Left ventricle myocardium inferior (tissue), 1 donor: ENCODE measurements at places on chromosomes 7 and 10. TPM values are rescaled to one million over a fixed set of nuclear protein-coding genes. Genes with fewer than 3 reads are reported as not detected.

Gene COBL
- 77.1 TPM for total RNA-seq

Gene PIK3CG
- total RNA-seq, result 1.7 TPM

Gene PHF14
- 13.0 TPM for total RNA-seq

Gene ZNF117
- 3.2 TPM for total RNA-seq

Gene WASHC2A
- 45.4 TPM for total RNA-seq

Gene FAM107B
- 4.7 TPM for total RNA-seq

DNA sequence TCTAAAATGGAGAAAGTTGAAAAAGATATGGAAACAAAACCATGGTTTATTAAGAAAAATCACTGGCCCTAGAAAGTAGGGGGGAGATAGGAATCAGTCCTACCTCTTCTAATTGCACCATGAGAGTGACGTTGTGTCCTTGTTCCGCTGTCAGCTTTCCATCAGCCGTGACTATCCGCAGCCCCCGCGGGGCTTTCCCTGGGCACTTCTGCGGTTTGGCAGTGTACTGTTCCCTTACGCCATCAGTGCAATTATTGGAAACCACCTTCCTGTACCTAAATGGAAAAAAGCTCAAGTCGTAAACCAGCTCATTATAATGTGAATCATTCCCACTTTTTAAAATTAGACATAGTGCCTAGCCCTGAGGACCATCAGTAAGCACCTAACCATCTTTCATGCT, 512.2 kb downstream of the SORCS1 start:
- no peak overlapping the region for H3K4me3 ChIP-seq
- no peak overlapping the region for H3K27ac ChIP-seq
- peaks cover 4% of the 10 kb centered on the region for H3K4me1 ChIP-seq
- DNase-seq, result no peak
- H3K27me3 ChIP-seq, result no peaks in the 10 kb centered on the region

DNA sequence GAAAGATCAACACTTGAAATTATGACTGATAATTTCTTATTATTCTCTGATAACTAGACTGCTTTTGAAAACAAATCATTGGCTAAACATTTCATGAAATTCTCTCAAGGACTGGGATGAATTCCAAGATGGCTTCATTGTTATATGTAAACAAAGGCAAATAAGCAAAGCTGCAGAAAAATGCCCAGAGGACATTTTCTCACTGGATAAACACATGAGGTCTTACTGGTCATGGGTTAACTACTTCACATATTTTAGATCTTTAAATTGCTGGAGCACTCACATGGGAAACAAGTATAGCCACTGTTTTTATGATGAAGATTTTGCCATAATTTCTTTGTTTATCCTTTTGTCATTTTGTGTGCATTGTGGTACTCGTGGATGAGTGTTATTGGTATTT, 239.1 kb downstream of the PHF14 start:
- no peak overlapping the region for H3K4me3 ChIP-seq
- no peaks in the 10 kb centered on the region for H3K27me3 ChIP-seq
- H3K27ac ChIP-seq, result no peak overlapping the region
- no peak for DNase-seq
- H3K4me1 ChIP-seq, result no peaks in the 10 kb centered on the region

DNA sequence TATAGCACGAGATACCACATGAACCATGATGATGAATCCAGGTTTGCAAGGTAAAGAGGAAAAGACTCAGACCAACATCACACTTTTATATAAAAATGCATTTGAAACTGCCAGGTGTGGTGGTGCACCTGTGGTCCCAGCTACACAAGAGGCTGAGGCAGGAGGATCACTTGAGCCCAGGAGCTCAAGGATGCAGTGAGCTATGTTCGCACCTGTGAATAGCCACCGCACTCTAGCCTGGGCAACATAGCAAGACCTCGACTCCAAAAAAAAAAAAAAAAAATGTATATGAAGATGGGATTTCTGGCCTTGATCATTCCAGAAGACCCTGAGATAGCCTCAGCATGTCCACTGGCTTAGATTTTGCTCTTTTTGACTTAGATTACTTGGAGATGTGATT, 161.6 kb downstream of the PARD3 start:
- no peak overlapping the region for H3K4me3 ChIP-seq
- DNase-seq, result no peak
- no peaks in the 10 kb centered on the region for H3K36me3 ChIP-seq

- no peaks in the 10 kb centered on the region for H3K4me1 ChIP-seq
- no peak overlapping the region for H3K4me3 ChIP-seq
- no peaks in the 10 kb centered on the region for H3K27me3 ChIP-seq
Observed at GRCh38 chr7:24740871-24741270, 16.4 kb downstream of the GSDME start.

GRCh38 chr7:119703895-119704294, 569.1 kb upstream of the KCND2 start:
- H3K4me1 ChIP-seq, result no peaks in the 10 kb centered on the region
- no peaks in the 10 kb centered on the region for H3K36me3 ChIP-seq
- no peak overlapping the region for H3K27ac ChIP-seq
- no peaks in the 10 kb centered on the region for H3K27me3 ChIP-seq
- DNase-seq, result no peak
- no peak overlapping the region for H3K4me3 ChIP-seq

DNA sequence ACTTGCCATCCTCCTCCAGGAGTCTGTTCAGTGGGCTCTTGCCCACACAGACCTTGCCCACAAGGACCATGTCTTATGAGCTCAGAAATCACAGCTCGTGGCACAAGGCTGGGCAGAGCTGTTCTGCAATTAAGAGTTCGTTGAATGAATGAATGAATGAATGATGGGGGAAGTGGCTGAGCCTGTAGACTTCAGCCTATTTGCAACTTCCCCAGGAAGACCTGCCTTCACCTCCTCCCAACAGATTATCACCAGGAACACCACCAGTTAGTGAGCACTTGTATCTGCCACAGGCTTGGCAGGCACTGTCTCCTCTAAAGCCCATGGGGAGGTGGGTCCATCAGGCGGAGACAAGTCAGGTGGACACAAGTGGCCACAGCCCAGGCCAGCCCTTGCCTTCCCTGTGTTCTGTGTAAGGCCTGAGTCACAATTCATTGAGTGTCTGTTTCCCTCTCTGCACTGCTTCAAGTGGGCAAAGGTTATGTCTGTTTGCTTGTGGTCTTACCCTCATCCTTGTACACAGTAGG, 1.8 kb upstream of the FGF8 start:
- H3K27ac ChIP-seq, result no peak overlapping the region
- DNase-seq, result no peak
- H3K4me1 ChIP-seq, result peaks cover 57% of the 10 kb centered on the region
- H3K27me3 ChIP-seq, result peaks cover 71% of the 10 kb centered on the region
- no peak overlapping the region for H3K4me3 ChIP-seq
- H3K36me3 ChIP-seq, result no peaks in the 10 kb centered on the region

DNA sequence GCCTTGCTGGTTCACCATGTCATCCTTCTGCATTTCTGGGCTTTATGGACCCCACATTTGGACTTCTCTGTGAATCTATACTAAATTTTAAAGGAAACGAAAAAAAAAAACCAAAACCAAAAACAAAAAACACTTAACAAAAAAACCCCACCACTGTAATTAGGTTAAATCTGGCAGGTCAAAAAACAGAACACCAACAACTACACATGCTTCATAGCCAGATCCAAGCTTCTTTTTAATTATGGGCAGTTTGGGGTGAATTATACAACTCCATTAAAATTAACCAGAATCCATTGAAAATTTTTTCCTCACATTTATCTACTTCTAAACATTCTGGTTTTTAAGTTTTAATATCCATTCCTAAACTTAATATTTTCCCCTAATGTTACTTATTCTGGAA, 58.4 kb downstream of the CDK6 start:
- no peak overlapping the region for H3K27ac ChIP-seq
- H3K4me1 ChIP-seq, result peaks cover 46% of the 10 kb centered on the region
- DNase-seq, result no peak
- no peak overlapping the region for H3K4me3 ChIP-seq
- peaks cover 8% of the 10 kb centered on the region for H3K36me3 ChIP-seq

GRCh38 chr7:17016402-17017010, 134.7 kb upstream of the AGR3 start:
- H3K4me3 ChIP-seq, result no peak overlapping the region
- no peak overlapping the region for H3K27ac ChIP-seq
- no peaks in the 10 kb centered on the region for H3K27me3 ChIP-seq
- peaks cover 6% of the 10 kb centered on the region for H3K4me1 ChIP-seq
- DNase-seq, result no peak
- no peaks in the 10 kb centered on the region for H3K36me3 ChIP-seq

- H3K4me3 ChIP-seq, result no peak overlapping the region
- no peak overlapping the region for H3K27ac ChIP-seq
- no peaks in the 10 kb centered on the region for H3K27me3 ChIP-seq
- H3K4me1 ChIP-seq, result no peaks in the 10 kb centered on the region
- DNase-seq, result no peak
- H3K36me3 ChIP-seq, result no peaks in the 10 kb centered on the region
Observed at GRCh38 chr7:16891338-16891737, 9.6 kb upstream of the AGR3 start.

- H3K4me1 ChIP-seq, result peaks cover 74% of the 10 kb centered on the region
- DNase-seq, result no peak
- H3K4me3 ChIP-seq, result peak overlapping the region; percentile 10
Observed at GRCh38 chr10:680745-681144, 8.7 kb downstream of the DIP2C start.

DNA sequence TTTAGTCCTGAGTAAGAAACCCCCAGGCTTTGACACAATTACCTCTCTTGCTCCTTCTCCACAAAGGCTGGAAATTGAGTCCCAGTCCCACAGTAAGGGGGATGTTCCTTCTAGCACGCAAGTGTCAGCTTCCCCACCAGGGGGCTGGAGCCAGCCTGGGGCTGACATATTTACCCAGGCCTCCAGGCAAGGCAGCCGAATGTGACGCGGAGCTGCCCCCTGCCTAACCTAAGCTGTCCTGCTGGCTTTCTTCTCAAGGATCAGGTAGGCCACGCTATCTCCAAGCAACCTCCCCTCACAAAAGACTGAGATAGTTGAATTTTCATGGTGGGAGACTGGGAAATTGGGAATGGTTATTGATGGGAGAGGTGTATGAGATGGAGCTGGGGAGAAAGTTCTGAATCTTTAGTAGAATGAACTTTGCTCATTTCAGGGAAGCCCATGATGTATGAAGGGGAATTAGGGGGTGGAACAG, 19.2 kb upstream of the BMPER start:
- H3K4me1 ChIP-seq, result peaks cover 7% of the 10 kb centered on the region
- no peak overlapping the region for H3K27ac ChIP-seq
- H3K4me3 ChIP-seq, result no peak overlapping the region
- no peak for DNase-seq
- H3K36me3 ChIP-seq, result no peaks in the 10 kb centered on the region
- H3K27me3 ChIP-seq, result peaks cover 24% of the 10 kb centered on the region

DNA sequence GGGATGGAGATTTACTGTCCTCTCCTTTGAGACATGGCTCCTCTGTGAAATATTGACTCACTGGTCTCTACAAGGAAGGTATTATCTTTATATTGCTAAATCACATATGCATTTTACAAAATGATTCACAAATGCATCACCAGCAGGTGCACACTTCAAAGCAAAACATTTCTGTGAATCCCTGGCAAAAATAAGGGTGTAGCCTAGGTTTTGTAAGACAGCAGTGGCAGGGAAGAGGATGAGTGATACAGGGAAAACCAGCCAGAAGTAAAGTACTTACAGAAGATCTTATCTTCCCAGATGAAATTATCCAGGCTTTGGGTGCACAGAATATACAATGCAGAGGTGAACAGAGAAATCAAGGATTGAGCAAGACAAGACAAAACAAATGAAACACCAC, 1094.6 kb downstream of the GATA3 start:
- no peaks in the 10 kb centered on the region for H3K36me3 ChIP-seq
- no peak for DNase-seq
- H3K4me3 ChIP-seq, result no peak overlapping the region
- H3K27me3 ChIP-seq, result no peaks in the 10 kb centered on the region
- H3K27ac ChIP-seq, result no peak overlapping the region
- H3K4me1 ChIP-seq, result no peaks in the 10 kb centered on the region

DNA sequence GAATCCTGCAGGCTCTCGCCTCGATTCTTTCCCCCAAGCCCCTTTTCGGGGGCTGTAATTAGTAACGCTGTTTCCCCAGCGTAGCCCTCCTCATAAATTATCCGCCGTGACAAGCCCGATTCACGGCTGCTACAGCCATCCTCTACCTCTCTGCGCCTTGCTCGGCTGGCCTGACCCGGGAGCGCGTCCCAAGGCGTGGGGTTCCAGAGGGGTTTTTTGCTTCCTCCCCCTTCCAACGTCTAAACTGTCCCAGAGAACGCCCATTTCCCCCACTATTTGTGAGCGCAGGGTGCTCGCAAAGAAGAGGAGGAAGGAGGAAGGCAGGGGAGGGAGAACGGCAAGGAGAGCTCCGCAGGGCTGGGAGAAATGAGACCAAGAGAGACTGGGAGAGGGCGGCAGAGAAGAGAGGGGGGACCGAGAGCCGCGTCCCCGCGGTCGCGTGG, 880 bp downstream of the HOXA5 start:
- H3K4me3 ChIP-seq, result peak overlapping the region; percentile 64
- H3K27me3 ChIP-seq, result peaks cover 100% of the 10 kb centered on the region
- H3K27ac ChIP-seq, result peak overlapping the region; percentile 47
